ENCODE measurements at places on chromosomes 1 and 21.

DNA sequence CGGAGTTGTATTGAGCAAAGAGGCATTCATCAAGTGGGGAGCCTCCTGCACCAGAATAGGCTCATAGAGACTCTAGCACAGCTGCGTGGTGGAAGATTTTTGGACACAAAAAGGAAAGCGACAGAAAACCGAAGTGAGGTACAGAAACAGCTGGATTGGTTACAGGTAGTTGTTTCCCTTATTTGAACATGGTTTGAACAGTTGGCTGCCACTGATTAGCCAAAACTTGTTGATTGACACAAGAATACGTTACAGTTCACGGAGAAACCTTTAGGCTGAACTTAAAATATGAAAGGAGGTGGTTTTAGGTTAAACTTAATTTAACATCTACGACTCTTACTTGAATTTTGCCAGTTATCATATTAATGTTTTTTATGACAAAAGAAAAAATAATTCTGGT, 89.1 kb downstream of the ZNF326 start:
- DNase-seq = no peak

- DNase-seq = no peak
Observed at GRCh38 chr1:247228133-247228532, 27.7 kb upstream of the VN1R5 start.

DNA sequence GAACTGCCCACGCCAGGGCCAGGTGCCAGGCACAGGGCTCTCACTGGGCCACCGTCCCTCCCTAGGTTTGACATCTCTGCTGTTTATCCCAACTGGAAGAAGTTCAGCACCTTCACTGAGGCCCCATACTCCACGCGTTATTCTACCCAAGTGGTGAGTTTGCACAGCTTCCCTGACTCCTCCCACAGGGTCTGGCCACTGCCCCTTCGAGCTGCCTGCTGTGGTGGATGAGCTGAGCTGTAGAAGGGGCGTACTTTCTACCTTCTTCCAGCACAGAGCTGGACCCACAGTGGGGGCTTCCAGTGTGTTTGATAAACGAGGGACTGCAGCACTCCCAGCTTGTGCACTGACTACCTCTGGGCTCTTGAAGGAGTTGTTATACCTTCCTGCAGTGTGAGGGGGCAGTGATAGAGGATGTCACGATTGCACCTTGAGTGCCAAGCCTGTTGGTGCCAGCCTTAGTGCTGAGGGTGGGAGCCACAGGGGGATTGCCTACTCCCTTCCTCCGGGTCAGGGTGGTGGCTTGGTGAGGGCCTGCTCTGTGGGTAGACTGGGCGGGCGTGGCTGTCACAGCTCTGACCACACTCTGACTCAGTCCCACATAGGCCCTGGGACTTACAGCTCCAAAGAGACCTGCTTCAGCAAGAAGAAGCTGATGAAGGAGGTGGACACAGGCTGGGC, 5.9 kb upstream of the TTC22 start:
- no peak for DNase-seq

GRCh38 chr21:34807881-34808568, 139.2 kb downstream of the CLIC6 start:
- DNase-seq = peak; percentile 61

GRCh38 chr1:56547977-56548376, 31.4 kb downstream of the PLPP3 start:
- no peak for DNase-seq

DNA sequence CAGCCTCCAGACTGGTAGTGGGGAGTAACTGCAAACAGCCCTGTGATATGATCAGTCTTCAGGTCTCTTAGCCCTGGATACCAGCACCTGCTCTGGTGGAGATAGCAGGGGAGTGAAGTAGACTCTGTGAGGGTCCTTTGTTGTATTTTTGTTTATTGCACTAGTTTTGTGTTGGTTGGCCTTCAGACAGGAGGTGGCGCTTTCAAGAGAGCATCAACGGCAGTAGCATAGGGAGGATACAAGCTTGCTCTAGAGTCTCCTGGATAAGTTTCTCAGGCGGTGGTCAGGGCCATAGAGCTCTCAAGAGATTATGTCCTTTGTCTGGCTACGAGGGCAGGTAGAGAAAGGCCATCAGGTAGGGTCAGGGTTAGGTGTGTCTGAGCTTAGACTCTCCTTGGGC, 116.4 kb downstream of the USH2A start:
- no peak for DNase-seq

- no peak for DNase-seq
Observed at GRCh38 chr21:27816301-27816700, 849.4 kb upstream of the ADAMTS5 start.

- DNase-seq = no peak
Observed at GRCh38 chr21:38075833-38076587, 159.8 kb upstream of the KCNJ6 start.

DNA sequence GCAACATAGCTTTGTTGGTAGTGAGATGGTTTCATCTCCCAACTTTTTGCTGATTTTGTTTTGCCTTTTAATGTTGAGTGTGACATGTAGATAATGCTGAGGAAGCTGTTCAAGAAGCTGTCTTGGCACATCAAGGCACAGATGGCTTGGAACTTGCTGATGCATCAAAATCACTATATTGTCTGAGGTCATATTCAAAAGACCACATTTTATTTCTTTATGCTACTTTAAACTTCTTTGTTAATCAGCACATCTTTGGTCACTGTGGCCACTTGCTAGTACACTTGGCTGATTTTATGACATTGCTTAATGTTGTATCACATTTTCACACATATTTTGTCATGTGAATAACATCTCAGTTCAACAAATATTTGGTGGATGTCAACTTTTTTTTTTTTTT, 87.1 kb upstream of the BCL10 start:
- DNase-seq = no peak

DNA sequence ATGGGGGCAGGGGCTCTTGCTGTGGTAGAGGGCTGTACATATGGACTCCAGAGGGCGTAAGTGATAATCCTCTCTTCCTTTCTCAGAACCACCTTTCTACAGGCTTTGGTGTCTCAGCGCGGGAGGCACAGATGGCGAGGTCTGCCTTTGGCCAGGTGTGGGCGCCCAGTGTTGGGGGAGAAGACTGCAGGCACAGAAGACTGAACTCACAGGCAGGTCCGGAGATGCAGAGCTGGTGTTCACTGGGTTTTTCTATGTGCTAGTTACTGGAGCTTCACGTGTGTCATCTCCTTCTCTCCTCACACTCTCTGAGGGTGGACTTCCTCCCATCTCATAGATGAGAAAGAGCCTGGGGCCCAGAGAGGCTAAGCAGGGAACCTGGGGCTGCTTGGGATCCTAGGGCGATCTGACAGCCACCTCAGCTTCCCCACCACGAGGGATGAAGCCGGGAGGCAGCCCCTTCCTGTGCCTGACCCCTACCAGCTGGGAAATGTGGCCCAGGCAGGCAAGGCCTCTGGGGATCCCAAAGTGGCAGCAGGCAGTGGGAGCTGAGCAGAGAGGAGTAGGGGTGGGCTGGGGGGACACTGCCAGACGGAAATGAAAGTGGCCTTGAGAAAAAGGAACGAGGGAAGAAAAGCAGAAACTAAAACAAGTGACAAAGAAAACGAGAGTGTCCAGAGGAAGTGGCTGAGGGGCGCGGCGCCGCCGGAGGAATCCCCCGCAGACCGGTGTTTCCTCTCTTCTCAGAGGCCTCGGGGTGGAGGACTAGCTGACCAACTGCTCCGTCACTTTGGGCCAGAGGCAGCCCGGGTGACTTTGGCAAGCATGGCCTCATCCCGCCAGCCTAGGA, 191.6 kb downstream of the HIVEP3 start:
- peak; percentile 78 for DNase-seq

DNA sequence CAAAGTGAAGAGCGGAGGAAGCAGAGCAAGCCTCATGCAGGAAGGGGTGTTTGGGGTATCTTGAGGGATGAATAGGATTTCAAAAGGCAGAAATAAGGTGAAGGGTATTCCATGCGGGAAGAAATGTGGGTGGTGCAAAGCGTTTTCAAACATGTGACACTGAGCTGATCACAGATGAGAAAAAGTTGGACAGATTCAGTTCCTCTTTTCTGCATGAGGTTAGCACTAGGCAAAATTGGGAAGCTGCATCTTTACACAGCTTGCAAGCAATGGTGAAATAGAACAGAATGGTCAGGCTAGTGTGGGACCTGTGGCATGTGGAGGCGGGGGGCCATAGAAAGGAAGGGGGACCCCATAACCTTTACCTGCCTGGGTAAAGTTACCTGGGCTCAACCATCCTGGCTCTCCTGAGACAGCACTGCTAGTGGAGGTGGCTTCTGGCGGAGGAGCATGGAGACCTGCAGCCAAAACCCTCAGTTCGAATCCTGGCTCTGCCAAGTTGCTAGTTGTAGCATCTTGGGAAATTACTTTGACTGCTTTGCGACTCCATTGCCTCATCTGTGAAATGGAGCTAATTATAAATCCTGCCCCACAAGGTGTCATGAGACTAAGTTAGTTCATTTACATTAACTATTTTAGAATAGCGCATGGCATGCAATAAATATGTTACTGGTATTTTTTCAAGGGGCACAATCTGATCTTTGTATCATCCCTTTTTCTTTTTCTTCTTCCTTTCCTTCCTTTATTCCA, 16.4 kb downstream of the KCNA10 start:
- DNase-seq = peak; percentile 73

GRCh38 chr1:57067863-57068262, 102.0 kb upstream of the C8B start:
- no peak for DNase-seq

GRCh38 chr1:219837274-219837993, 90.9 kb downstream of the SLC30A10 start:
- DNase-seq = peak; percentile 26

GRCh38 chr1:241212628-241213027, 144.4 kb downstream of the RGS7 start:
- DNase-seq = no peak

- DNase-seq = no peak
Observed at GRCh38 chr1:231808990-231809389, 182.4 kb downstream of the DISC1 start.

- peak; percentile 50 for DNase-seq
Observed at GRCh38 chr1:224106568-224107281, 7.2 kb upstream of the FBXO28 start.

GRCh38 chr1:940107-941014, 16.6 kb downstream of the SAMD11 start:
- DNase-seq = no peak

DNA sequence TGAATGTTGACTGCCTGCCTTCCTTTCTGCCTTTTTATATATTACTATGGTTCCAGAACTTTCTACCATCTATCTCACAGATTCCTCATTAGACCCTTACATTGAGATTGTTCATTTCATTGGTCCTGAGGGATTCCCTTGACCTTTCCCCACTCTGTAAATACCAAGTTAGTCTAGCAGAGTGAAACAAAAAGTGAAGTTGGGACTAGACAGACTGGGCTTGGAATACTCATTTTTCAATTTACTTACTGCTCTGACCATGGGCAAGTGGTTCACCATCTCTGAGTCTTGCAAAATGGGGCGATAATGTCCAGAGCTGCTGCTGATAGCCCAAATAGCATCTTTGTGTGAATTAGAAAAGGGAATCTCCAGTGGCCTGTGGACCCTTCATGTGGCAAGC, 38.8 kb downstream of the XCL2 start:
- no peak for DNase-seq

GRCh38 chr1:53499257-53500203, 40.3 kb downstream of the DMRTB1 start:
- no peak for DNase-seq

DNA sequence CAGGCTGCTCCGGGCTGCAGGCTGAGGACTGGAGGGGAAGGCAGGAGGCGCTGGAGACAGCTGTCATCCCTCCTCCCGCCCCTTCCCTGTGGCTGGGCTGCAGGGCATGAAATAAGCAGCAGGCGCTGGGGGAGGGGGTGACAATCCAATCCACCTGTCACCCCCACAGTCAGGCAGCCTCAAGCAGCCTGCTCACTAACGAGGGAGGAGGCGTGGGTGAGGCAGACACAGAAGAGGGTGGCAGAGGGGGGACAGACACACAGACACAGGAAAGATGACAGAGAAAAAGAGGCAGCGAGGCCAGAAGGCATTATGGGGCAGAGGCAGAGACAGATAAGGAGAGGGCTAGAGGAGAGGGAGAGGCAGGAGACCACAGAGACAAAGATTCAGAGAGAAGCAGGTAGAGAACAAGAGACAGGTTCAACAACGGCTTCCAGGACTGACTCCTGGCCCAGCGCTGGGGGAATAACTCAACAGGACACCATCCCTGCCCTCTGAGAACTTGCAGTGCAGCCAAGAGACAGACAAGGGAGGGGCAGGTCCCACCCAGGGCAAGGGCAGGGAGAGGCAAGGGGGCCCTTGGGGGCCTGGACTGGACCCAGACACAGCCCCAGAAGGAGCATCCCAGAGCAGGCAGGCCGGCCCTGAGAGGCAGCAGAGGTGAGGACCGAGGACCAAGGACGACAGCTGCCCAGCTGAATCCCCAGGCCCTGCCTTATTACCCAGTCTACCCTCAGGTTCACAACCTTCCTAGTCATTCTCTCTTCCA, 11.2 kb downstream of the MEF2D start:
- peak; percentile 83 for DNase-seq

DNA sequence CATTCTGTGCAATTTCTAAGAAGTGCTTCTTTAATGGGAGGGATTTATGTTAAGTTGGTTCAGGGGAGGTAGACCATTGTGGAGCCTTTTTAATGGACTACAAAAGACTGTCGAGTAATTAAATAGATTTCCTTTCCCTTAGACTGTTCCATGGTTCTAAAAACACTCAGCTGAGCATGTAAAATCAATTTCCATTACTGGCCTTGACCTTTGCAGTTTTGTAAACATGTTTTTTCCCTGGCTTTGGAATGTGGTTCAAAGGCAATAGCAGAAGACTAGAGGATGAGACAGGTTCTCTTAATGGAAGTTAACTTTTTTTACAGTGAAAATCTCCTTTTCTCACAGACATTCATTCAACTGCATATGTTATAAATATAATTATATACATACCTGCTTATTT, 37.6 kb upstream of the BTG3 start:
- no peak for DNase-seq

GRCh38 chr1:200410566-200410878, 686 bp upstream of the ZNF281 start:
- DNase-seq = peak; percentile 38

GRCh38 chr1:246573491-246573890, 7.2 kb downstream of the CNST start:
- DNase-seq = no peak

GRCh38 chr1:110184446-110184845, 25.7 kb upstream of the KCNC4 start:
- DNase-seq = no peak

DNA sequence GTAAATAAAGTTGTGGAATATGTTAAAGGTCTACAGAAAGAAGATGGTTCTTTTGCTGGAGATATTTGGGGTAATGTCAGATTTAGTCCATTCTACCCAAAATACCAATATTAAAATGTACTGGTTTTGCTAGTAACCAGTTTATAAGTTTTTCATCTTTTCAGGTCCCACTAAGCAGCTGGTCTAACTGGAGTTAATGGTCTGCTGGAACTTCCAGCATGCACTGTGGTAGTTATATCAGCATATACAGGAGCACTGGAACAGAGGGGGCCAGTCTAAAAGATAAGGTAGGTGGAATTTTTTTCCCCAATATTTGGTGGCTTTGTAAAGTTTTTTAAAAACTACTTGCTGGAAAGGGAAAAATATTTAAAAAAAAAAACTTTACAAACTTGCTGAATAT, 3.9 kb downstream of the RABGGTB start:
- DNase-seq = peak; percentile 20

All from HL-60 (cell line).